ENCODE measurements at places on chromosomes 1 and 21.
A peak's percentile ranks its signal among the peaks of the same experiment; 100 is the strongest.

- no peak for DNase-seq
Observed at GRCh38 chr1:187267827-187268226, 439.1 kb downstream of the PLA2G4A start.

DNA sequence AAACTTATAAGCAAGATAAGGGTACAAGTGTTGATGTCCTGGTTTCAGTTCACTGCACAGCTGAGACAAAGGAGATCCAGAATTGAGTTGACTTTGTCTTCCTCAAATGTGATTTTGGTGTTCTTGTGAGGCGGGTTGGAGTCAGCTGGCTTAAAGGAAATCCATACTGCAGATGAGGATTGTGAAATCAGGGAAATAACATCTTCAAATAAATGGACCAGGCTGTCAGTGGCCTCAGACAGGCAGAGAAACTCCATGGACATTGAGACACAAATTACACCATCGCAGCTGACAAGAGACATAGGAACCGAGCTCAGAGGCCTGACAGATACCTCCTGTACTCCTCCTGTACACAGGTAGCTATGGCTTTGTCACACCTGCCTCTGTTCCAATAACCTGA is 27.0 kb upstream of the REG4 start:
- no peak for DNase-seq

DNA sequence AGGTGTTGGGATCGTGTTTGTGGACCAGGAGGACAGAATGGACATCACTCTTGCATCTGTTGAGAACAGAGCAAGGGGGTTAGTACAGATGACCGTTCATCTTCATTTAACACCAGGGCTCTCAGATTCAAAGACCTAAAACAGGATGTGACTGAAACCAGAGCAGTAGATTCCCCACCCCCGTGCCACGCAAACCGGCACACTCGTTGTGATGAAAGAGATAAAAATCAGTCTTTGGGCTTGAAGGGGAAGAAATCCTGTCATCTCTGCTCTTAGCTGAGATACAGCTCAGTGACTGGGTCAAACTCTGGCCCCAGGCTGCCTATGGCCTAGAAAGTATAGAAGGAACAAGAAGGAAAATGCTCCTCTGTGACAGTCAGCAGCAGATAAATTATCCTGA is 146.2 kb upstream of the KRTAP19-8 start:
- no peak for DNase-seq

DNA sequence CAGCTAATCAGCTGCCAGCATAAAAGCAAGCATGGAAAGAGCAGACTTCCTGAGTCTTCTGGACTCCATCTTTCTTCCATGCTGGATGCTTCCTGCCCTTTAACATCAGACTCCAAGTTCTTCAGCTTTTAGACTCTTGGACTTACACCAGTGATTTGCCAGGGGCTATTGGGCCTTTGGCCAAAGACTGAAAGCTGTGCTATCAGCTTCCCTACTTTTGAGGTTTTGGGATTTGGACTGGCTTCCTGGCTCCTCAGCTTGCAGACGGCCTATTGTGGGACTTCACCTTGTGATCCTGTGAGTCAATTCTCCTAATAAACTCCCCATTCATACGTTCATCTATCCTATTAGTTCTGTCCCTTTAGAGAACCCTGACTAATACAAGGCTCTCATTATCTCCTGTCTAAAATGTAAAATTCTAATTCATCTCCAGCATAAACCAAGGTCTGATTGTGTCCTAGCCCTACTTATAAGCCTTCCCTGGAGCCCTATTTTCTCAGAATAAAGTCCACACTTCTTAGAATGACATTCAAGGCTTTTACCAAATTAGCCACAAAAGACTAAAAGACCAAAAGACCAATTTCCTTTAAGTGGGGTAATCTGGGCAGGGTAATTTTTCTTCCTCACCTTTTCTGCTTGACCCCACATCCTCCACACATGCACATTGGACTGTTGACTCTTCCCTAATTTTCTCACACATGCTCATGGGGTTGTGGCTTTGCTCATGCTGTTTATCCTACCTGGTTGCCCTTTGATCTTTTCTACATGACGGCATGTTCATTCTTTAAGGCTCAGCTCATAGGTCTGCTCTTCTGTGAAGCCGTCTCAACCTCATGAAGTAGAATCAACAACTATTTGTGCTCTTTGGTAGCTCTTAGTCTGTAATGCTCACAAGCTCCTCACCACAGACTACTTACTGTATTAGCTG is 18.1 kb upstream of the ENAH start:
- peak; percentile 22 for DNase-seq

GRCh38 chr1:145999321-146000024 is 3.1 kb upstream of the TXNIP start:
- no peak for DNase-seq

DNA sequence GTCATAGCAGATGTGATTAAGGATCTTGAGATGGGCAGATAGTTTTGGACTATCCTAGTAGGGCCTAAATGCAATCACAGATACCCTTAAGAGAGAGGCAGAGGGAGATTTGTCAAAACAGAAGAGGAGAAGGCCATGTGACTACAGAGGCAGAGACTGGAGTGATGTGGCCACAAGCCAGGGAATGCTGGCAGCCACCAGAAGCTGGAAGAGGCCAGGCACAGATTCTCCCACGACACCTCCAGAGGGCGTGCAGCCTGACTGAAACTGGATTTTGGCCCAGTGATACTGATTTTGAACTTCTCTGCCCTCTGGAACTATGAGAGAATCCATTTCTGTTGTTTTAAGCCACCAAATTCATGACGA is 52.1 kb upstream of the EPS8L3 start:
- no peak for DNase-seq

- peak; percentile 80 for DNase-seq
Observed at GRCh38 chr1:173202424-173203145, 4.5 kb downstream of the TNFSF4 start.

Data from foreskin fibroblast (primary cell).